ENCODE measurements at places on chromosomes 3 and 15. TPM values are rescaled to one million over a fixed set of nuclear protein-coding genes. Genes with fewer than 3 reads are reported as not detected.
A peak's percentile ranks its signal among the peaks of the same experiment; 100 is the strongest.

DNA sequence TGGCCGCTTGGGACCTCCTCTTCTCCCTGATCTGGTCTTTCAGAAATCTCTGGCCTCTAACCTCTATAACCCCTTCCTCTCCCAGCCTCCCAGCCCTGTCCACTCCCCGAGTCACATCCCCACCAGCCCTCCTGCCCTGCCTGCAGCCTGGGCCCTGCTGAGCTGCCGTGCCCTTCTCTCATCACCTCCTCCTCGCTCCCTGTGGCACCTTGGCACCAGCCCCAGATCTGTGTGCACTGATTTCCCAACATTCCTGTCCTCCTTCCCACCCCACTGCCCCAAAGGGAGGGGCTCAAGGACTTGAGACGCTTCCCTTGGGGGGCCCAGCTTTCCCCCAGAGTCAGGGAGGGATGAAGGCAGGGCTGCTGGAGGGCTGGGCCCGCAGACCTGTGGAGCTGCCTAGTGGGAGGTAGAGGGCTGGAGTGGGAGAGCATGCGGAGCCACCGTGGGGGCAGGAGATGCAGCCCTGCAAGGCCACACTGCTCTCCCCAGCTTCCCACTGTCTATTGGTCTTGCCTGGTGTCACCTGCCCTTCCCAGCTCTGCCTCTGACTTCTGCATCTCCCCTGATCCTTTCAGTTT, 42.7 kb downstream of the EXOG start:
- H3K4me3 ChIP-seq, result no peak overlapping the region
- no peaks in the 10 kb centered on the region for H3K36me3 ChIP-seq
- no peaks in the 10 kb centered on the region for H3K27me3 ChIP-seq
- no peaks in the 10 kb centered on the region for H3K4me1 ChIP-seq

ITGA11 gene
- 193 TPM for total RNA-seq

DNA sequence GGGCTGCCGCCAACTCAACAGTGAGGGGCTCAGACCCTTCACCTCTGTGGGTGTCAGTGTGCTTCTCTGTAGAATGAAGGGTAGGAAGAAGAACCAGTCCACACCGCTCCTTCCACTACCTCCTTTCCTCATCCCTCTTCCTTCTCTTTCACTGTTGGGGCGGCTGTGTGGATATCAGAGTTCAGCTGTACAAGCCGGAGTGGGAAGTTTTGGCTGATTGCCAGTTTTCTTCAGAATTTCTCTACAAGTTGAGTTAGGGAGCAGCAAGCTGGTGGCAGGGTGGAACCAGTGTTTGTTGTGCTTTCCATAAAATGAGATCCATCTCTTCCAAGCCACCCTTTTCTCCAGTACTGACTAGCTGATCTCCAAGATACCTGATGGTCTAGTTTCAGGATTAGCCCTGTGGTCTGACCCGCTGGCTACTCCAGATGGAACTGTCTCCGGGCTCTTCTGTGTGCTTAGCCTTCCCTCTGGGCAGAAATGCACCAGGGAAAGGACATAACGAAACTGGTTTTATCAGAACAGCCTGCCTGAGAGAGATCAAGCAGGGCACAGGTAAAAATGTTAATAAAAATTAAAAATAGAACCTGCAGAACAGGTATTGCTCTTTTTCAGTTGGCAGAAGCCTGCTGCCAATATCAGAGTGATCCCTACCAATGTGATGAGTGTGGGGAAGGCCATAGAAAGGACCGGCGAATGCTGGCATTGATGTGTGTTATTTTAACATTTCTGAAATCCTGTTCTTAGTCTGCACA, 169.9 kb upstream of the TSC22D2 start:
- H3K4me3 ChIP-seq, result peak overlapping the region; percentile 2
- DNase-seq, result no peak
- H3K4me1 ChIP-seq, result peaks cover 47% of the 10 kb centered on the region
- no peaks in the 10 kb centered on the region for H3K27me3 ChIP-seq

MB21D2 gene
- 11.0 TPM for total RNA-seq

DNA sequence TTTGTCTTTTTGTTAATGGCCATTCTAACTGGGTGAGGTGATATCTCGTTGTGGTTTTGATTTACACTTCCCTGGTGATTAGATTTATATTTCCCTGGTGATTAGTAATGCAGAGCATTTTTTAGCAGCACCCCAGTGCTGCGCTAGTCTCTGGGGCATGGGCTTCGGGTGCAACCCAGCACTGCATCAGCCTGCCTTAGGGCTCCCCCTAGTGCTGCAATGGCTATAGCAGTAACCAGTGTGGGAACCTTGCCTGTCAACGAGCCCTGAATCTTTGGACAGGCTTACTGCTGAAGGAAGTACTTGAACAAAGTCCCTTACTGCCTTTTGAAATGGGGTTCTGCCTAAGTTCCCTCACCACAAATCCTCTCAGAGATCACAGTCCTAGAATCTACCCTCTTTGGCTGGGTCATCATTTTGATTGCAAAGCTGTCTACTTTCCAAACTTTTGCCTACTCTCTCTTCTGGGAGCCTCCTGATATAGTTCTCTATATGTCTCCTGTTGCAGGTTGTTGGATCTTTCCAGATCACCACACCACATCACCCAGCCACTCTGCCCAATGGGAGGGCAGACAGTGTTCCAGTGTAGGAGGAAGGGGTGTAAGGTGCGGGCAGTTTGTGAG, 79.2 kb upstream of the CCNL1 start:
- DNase-seq, result peak; percentile 23
- H3K27me3 ChIP-seq, result no peaks in the 10 kb centered on the region
- no peaks in the 10 kb centered on the region for H3K4me1 ChIP-seq
- H3K4me3 ChIP-seq, result no peak overlapping the region
- no peaks in the 10 kb centered on the region for H3K36me3 ChIP-seq

DNA sequence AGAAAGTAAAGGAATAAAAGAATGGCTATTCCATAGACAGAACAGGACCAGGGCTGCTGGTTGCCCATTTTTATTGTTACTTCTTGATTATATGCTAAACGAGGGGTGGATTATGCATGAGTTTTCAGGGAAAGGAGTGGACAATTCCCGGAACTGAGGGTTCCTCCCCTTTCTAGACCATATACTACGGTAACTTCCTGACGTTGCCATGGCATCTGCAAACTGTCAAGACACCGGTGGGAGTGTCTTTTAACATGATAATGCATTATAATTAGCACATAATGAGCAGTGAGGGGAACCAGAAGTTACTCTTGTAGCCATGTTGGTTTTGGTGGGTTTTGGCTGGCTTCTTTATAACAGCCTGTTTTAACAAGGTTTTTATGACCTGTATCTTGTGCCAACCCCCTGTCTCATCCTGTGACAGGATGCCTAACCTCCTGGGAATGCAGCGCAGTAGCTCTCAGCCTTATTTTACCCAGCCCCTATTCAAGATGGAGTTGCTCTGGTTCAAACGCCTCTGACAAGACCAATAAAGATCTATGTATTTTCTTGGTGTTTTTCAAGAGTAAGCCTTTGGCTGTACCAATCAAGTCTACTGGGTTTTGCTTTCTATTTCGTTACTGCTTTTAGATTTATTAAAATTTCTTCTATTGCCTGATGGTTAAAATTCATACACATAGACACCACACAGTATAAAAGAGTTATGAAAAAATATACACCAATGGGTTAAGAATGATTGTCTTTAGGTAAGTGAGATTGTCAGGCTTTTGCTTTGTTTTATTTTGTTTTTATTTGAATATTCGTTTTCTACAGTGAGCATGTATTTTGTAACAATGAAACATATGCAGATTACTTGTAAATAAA, 37.4 kb upstream of the CTDSPL start:
- H3K4me3 ChIP-seq, result no peak overlapping the region
- no peak for DNase-seq

ETV5 gene
- 55.3 TPM for total RNA-seq

ATP13A5 gene
- total RNA-seq, result not detected

SPRED1 gene
- total RNA-seq, result 31.7 TPM

DNA sequence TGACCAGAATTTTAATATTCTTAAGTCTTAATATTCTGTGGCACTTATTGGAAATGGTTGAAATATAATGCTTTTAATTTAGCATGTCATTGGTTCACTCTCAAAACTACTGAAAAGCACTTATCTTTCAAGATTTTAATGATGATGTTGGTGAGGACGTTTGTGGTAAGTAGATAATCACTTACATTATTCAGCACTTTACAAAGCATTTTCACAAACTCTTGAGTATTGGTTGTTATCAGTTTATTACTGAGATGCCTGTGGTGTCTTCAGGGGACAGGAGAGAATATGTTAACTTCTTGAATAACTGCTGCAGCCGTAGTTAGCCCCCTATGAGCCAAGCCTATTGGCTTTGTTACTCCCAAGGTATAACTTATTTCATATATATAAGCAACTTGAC, 15.2 kb downstream of the TGFBR2 start:
- H3K27ac ChIP-seq, result no peak overlapping the region
- H3K36me3 ChIP-seq, result peaks cover 5% of the 10 kb centered on the region
- peaks cover 28% of the 10 kb centered on the region for H3K4me1 ChIP-seq
- H3K27me3 ChIP-seq, result no peaks in the 10 kb centered on the region
- no peak for DNase-seq

All from astrocyte (in vitro differentiated cells and primary cell).